ENCODE measurements at places on chromosomes 1 and 21.

DNA sequence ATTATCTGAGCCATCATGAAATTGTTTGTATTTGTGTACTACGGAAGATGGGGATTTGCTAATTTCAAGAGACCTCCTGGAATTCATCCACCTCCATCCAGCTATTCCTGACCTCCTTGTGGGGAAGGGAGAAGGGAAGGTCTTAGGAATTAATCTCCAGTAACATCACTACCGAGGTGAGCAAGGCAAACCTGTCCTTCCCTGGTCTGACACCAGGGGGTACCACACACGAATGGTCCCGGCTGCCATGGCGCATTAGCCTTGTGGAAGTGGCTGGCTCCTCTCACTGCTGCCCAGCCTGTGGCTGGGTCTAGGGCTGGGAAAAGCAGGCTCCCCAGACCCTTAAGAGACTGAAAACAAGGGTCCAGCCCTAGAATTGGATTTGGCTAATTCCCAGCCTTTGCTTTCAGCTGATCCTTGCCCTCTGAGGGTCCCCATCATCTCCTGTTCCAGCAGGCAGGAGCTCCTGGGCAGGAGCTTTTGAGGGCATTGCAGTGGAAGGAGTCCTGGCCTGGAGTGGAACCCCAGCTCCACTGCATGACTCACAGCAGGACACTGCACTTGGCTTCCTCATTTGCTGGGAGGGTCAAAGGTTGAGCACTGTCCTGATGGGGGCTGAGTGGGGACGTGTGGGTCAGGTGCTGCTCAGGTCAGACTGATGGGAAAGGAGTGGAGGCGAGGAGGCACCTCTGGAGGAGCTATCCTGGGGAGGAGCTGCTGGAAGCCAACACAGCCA, 34.8 kb downstream of the RIMS3 start:
- DNase-seq = peak; percentile 16

DNA sequence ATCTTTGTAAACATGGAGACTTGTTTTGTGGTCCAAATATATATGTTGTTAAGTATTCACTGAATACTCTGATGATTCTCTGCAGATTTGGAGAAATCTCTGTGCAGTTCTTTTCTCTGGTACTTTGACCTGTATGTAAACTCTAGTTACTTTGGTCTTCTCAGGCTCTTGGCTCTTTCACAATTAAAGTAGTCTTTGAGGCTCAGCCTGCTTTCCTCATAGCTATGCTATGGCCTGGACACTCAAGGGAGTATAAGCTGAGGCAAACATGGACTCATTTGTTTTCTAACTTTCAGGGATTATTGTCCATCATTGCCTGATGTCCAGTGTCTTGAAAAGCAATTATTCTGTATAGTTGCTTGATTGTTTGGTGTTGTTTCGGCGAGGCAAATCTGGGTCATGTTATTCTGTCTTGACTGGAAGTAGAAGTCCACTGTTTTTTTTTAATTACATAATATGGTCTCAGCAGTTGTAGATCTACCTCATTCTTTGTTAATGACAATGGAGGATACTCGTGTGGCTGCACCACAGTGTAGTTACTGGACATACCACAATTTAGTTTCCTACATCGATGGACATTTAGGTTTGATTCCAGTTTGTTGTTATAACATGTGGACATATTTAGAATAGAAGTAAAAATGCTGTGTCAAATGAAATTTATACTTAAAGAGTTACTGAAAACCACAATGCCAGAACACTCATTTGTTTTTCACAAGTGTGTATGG, 9.2 kb downstream of the PTBP2 start:
- DNase-seq = no peak

- DNase-seq = no peak
Measured at GRCh38 chr1:61637470-61637869, 87.5 kb downstream of the TM2D1 start.

DNA sequence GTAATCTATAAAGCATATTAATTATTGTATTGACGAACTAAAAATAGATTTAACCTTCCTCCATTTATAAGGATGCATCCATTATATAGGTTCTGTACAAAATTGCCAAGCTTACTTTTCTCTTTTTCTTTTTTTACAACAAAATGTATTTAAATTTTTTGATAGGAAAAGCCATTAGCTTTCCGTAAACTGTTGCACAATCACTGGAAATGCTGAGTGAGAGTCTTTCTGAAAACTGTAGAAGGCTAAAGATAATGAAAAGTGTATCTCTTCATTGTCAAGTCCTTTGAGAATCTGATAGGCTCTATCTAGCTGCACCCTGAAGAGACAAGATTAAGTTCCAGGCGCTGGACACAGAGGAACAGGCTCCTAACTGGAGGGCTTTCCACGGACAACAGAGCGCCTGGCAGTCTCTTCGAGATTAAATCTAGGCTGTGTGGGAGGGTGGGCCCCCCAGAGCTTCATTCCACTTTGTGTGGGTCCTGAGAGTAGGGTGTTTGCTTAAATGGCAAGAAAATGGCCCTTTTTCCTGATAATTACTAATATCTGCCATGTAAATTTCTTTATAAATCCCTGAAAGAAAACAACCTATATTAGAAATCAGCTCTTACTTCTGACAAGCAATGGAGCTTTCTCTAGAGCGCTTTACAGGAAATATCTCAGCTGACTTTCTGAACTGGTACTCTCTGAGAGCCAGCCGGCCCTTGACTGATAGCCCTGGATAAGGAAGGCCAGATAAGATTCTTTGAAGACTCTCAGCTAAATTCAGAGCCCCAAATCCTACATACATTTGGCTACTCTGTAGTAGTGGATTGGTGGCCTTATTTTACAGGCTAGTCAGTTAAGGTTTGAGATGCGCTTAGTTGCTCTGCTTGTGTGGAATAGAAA, 108.3 kb downstream of the FMN2 start:
- DNase-seq = no peak

DNA sequence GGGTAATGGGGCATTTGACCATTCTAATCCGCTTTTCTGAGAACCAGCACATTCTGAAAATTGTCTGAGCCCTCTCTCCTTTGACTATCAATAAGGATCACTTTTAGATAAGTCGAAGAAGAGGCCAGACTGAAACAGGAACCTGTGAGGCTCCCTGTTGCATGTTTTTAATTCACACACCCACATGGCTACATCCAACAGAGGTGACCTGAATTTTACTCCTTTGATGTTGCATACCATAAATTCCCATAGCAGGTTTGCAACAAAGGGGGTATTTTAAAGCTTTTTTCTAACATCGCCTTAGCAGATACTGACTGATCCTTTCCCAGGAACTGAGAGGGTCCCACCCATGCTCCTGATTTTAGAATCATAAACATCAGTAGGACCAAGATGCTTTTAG, 450.8 kb downstream of the USP25 start:
- DNase-seq = no peak

DNA sequence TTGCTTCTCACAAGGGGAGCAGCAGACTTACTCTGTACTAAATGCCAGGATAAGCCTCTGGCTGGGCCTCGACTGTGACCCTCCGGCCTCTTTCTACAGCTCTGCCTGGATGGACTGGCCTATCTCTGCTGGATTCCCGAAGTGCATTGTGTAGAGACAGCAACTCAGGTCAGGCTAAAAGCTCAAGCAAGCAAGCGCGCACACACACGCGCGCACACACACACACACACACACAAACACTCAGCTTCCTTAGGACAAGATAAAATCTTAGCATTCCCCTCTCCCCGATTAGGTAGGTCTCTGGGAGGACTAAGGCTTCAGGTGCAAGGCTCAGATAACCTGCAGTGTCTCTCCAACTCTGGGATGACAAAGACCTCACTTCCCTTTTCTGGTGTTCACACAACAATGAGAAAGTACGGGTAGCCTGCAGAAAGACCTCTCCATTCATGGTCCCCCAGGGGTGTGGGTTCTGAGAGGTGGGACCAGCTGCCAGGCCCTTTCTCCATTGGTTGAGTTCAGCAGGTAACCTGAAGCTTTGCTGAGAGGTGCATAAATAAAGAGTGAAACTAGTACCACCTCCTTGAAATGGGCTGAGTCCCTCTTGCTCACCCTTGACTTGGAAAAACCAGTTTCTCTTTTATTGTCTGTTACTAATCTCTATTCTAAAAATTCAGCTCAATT, 155.1 kb upstream of the CAMK1G start:
- no peak for DNase-seq

DNA sequence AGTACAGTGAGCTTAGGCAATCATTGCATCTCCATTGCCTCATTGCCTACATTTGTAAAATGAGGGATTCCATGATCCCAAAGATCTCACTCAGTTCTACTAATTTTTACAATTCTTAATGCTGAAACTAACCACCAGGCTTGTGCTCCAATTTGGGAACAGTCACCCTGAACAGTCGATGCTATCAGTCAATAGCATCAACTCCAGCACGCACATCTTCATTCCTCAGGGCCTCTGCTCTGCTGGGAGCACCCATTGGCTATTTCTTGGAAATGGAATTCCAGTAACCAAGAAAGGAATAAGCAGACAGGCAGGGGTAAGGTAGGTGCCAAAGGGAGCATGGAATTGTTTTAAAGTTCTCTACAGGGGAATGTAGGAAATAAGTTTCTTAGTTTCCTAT, 14.2 kb upstream of the ACKR1 start:
- no peak for DNase-seq

GRCh38 chr1:150126811-150127210, 22.9 kb upstream of the PLEKHO1 start:
- DNase-seq = no peak

GRCh38 chr1:8184301-8184700, 133.6 kb upstream of the SLC45A1 start:
- no peak for DNase-seq

DNA sequence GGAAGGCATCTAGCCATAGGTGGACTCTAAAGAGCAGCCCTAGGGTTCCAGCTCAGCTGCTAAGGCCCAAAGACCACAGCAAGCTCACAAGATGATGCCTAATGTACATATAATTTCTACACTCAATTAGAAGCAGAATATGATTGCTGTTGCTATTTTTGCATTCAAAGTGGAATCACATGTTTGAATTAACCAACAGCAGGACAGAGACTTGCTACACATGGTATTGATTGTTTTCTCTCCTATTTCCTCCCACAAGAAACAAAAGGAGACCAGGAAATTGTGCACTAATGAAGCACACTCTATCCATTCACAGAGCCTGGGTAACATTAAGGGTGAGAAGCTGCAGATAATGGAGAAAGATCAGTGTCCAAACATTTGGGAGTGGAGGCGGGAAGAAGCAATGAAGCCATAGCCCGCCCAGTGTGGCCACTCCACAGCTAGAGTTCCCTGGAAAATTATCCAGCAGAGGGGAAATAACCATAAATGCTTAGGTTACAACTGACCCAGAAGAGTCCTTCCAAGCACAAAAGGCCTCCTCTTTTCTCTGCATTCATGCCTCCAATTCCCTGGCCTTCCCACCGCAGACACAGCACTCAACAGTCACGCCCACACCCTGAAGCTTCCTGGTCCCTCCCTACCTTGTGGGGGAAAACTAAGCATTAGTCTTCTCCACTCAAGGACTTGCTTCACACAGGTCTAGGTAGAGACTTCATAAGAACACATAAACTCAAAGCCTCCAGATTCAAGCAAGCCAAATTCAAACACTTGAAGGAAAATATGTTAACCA, 7.5 kb downstream of the CNN3 start:
- DNase-seq = no peak

- DNase-seq = no peak
Measured at GRCh38 chr21:43305336-43305665, 121.6 kb downstream of the SIK1 start.

DNA sequence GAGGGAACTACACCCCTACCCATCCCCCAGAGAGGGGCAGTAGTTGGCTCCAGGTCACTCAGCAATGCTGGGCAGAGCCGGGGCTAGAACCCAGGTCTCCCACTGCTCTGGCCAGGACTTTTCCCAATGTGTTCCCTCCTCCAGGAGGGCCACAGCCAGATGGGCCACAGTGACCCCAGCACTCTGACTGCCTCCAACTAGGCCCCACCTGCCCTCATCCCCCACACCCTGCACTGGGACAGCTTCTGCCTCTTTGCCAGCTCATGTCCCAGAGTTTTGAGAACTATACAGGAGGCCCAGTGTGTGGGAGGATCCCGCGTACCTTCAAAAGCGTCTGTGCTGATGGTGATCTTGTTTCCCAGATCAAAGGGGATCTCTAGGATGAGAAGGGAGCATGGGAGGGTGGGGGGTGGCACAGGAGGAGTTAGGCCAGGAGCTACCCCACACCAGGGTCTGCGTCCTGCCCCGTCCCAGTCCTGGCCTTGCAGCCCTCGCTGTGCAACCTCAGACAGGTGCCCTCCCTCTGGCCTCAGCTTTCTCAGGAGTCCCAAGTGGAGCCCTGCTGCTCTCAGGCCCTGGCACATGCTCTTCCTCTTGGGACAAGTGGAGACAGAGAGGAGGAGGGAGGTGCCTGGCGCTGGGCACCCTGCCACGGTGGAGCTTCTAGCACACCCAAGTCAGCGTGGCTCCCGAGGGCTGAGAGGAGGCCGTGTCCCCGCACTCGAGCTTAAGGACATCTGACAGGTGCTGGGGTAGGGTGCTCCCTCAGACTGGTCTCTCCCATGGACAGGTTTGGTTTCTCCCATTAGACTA, 22.0 kb downstream of the MYOM3 start:
- no peak for DNase-seq

DNA sequence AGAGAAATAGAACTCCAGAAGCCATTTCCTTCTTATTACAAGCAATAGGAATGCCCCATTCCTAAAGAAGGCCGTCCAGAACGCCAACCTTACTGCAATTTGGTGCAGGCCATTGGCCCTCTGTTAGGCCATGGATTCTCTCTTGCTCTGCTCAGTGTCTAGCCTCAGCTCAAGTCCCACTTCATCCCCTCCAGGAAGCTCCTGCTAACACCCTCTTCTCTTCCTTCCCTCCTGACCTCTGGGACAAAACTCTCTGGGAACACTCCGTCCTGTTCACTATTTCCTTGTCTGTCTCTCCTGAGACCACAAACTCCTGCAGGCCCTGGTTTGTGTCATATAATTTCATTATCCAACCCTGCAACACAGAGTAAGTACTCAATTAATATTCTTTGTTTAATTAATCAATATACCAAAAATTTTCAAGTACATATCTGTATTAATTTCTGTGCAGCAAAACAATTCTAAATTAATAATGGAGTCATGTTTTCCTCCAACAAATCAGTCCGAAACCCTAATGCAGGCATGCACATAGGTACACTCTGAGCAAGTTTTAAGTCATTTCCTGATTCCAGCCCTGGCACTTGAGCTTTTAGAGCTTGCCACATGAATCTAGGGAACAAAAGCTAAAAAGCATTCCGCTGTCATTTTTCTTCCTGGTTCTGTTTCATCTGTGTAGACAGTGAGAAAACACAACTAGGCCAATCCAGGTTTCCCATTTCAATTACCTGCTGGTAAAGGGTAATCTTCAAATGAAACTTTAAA, 245.3 kb downstream of the SETD4 start:
- no peak for DNase-seq

DNA sequence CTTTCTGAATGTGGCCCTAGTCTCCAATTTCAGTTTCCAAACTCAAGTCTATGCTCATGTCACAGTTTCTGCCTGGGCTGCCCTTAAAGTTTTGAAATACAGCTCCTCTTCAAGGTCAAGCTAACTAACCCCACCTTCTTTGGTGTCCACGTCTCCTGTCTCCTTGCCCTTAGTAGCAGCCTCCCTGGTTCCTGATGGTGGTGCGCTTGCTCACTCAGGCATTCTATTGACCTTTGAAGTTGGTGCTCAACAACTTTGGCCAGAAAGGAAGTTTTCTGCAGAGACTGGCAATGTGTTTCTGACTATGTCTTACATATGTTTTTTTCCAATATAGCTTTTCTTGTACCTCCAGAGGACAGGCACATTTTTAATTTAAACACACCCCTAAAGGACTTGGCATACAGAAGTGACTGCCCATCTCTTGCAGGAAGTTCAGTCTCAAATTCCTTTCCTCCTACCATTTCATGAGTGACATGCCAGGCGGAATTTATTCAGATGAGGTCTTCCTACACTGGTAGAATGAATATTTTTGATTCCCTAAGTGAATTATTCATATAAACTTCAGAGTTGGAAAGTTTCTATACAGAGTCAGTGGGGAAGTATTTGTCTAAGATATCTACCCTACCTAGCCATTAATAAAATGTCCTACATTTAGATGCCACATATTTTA, 364.3 kb upstream of the USP24 start:
- no peak for DNase-seq
